ENCODE measurements at places on chromosomes 7 and 10. TPM values are rescaled to one million over a fixed set of nuclear protein-coding genes. Genes with fewer than 3 reads are reported as not detected.

SRRT gene
- 186 TPM for total RNA-seq

CPA2 gene
- total RNA-seq: not detected

COL28A1 gene
- total RNA-seq: 0.08 TPM

ORC5 gene
- 18.0 TPM for total RNA-seq

TLX1 gene
- total RNA-seq: not detected

NKX1-2 gene
- total RNA-seq: not detected

TUBAL3 gene
- total RNA-seq: not detected

FERD3L gene
- not detected for total RNA-seq

ZNF425 gene
- total RNA-seq: 0.91 TPM

All from activated naive CD4-positive, alpha-beta T cell treated with anti-CD3 and anti-CD28 coated beads, Interleukin-2, amount 10 ng/mL, durations not matched to agents 5 hours and 36 hours (primary cell).